Fibroblast of upper back skin (primary cell): ENCODE measurements at places on chromosomes 3 and 15.

GRCh38 chr3:17473761-17474160 is 268.7 kb downstream of the TBC1D5 start:
- DNase-seq: no peak

- no peak for DNase-seq
Observed at GRCh38 chr15:99296386-99296785, 45.1 kb downstream of the LRRC28 start.

- no peak for DNase-seq
Observed at GRCh38 chr3:194996746-194997145, 274.2 kb downstream of the XXYLT1 start.

GRCh38 chr15:89749951-89750559 is 994 bp downstream of the MESP1 start:
- no peak for DNase-seq

- DNase-seq: no peak
Observed at GRCh38 chr3:67016522-67017080, 18.5 kb downstream of the KBTBD8 start.

DNA sequence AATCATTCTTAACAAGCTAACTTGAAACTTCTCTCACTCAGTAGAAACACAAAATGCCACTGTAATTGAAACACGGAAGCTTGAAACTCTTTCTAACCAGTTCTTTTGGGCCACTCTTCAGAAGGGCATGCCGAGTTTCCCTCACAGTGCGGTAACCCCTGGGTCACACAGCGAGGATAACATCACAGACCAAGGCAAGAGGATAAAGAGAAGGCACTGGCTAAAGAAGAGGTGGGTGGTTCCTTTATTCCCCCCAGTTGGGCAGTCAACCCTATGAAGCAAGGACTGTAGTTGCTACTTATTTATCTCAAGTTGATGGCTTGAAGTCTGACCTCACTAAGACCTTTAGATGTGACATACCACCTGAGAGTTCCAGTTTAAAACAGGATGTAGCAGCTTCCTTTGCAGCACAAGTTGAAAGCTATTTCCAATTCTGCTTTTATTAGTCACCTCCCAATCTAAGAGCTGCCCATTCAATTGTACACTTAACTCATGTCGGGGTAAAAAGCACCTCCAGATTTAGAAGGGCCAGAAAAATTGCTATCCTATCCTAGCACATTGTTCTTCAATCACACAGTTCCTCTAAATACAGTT is 272.4 kb downstream of the TIGIT start:
- no peak for DNase-seq

DNA sequence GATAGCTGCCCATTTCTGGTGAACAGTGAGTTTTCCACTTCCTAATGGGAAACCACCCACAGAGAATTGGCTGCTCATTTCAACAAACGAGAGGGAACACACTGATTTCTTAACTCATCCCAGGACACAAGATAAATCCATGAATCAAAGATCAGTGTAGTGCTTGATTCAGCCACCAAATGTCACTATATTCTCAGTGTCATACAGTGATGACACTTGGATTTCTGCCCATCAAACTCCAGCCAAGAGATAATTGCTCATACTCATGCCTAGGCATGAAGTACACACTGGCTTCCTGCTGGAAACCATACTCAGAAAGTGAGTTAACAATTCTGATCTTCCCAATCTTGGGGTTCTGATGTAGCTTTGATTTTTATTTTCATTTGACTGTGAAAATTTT is 35.4 kb upstream of the GRM7 start:
- no peak for DNase-seq

GRCh38 chr3:116785226-116785625 is 75.6 kb downstream of the TUSC7 start:
- no peak for DNase-seq

- peak; percentile 27 for DNase-seq
Observed at GRCh38 chr15:41561777-41562145, 2.7 kb downstream of the TYRO3 start.

DNA sequence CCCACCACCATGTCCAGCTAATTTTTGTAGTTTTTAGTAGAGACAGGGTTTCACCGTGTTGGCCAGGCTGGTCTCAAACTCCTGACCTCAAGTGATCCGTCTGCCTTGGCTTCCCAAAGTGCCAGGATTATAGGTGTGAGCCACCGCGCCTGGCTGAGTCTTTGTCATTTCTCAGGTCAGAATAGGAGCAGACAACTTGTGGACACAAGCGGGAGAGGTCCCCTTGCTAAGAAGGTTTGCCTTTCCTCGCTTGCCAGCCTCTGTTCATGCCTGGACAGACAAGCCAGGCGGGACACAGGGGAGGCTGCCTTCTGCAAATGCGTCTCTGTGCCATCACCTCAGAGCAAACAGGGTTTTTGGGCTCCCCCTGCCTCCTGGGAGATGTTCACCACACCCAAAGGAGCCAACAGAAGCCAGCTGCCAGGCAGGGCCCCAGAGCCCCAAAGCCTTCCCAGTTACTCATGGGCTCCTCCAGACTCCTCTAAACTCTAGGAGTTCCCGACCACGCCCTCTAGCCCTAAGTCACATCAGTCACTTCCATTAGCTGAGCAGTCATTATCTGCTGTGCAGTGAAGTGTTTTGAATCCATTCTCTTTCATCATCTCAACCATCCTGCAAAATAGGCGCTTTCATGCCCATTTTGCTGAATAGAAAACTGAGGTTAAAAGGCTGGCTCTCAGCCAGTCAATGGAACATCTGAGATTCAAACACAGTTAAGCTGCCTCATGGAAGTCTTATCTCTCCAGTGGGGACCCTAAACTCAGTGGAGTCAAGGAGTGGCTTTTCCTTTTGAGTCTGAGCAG is 245.0 kb downstream of the UACA start:
- DNase-seq: no peak
